ENCODE measurements at places on chromosomes 4 and X.
A peak's percentile ranks its signal among the peaks of the same experiment; 100 is the strongest.

GRCh38 chr4:150149381-150149780 is 71.1 kb downstream of the DCLK2 start:
- no peak for DNase-seq

DNA sequence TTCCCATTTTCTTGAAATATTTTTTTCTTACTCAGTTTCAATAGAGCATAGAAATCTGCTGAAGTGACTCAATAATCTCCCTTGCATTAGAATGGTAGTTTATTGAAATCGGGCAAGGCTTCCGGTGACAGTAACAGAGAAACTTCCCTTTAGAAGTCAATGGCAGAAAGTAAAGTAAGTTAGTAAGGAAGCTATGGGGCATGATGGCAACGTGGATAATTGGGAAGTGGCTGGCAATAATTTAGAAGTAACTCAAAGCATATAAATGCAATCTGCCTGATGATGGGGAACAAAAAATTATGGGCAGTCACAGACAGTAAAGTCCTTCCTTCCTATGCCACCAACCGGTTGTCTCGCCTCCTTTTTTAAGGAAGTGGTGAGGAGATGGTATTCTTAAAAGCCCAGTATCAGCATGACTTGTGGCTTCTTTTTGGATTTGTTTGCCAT is 7.6 kb downstream of the CYBB start:
- no peak for DNase-seq

DNA sequence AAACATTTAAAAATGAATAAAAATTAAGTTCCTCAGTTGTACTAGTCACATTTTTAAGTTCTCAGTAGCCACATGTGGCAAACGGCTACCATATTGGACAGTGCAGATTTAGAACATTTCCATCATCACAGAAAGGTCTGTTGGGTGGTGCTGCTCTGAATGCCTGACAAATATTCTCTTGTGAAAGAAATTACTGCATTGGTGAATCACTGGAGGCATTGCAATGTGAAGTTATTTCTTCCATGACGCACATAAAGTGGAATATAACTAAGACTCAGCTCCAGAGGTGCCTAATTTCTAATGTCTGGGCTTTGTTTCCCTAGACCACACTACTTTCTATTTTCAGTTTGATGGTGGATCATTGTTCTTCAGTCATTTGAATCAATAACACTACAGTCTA is 44.9 kb downstream of the CLNK start:
- DNase-seq: no peak

- no peak for DNase-seq
These were observed 60.4 kb downstream of the HAND2 start for GRCh38 chr4:173469622-173470021.

- DNase-seq: no peak
These were observed 7.8 kb downstream of the GATB start for GRCh38 chr4:151753056-151753455.

GRCh38 chr4:57158221-57158620 is 48.0 kb upstream of the IGFBP7 start:
- no peak for DNase-seq

GRCh38 chr4:106454581-106454980 is 86.0 kb upstream of the GIMD1 start:
- no peak for DNase-seq

- no peak for DNase-seq
These were observed 67.5 kb downstream of the MGST2 start for GRCh38 chr4:139732991-139733570.

GRCh38 chr4:155552180-155552579 is 114.5 kb upstream of the GUCY1A1 start:
- peak; percentile 95 for DNase-seq

DNA sequence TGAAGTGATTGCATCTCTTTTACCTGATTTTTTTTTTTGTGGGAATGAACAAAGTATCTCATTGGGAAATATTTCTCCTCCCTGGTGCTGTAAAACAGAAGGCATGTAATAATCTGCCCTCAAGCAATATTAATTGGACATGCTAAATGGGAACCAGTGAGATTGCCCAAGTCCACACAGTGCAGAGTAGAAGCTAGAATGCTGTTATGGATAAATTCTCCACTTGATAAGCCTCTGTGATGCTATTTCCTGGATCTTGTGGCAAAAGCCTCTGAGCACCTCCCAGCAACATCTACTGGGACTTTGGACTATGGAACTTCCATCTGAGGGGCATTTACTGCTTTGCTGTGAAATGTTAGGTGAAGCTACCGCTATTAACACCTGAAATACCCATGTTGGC is 46.9 kb upstream of the YTHDC1 start:
- DNase-seq: no peak

GRCh38 chrX:43592597-43592996 is 63.5 kb upstream of the MAOA start:
- DNase-seq: no peak

DNA sequence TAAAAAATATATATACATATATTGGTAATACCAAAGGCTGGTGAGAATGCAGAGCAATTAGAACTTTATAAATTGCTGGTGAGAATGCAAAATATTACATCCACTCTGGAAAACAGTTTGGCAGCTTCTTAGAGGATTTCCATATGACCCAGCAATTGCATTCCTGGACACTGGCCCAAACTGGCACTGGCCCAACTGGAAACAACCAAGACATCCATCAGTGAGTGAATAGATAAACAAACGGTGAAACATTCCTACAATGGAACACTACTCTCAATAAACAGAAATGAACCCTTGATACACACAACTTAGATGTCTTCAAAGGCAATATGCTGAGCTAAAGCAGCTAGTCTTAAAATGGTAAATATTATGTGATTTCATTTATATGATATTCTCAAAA is 524.2 kb downstream of the IQCM start:
- peak; percentile 3 for DNase-seq

DNA sequence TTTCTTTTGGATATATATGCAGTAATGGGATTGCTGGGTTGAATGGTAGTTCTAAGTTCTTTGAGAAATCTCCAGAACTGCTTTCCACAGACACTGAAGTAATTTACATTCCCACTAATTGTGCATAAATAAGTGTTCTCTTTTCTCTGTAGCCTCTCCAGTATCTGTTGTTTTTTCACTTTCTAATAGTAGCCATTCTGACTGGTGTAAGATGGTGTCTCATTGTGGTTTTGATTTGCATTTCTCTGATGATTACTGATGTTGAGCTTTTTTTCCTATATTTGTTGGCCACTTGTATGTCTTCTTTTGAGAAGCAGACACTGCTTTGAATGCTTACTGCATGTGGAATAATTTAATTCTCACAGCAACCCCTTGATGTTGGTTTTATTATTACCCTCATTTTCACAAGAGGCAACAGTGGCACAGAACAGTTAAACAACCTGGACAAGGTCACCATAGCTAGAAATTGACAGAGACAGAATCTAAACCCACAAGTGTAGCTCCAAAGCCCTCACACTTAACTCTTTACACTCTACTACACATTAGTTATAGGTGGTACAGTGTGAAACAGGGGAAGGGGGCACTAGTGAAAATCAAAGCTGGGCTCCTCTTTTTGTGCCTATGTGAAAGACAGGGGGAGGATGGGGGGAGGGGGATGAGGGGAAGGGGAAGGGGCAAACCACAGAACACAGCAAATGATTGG is 96.1 kb downstream of the REELD1 start:
- DNase-seq: no peak

DNA sequence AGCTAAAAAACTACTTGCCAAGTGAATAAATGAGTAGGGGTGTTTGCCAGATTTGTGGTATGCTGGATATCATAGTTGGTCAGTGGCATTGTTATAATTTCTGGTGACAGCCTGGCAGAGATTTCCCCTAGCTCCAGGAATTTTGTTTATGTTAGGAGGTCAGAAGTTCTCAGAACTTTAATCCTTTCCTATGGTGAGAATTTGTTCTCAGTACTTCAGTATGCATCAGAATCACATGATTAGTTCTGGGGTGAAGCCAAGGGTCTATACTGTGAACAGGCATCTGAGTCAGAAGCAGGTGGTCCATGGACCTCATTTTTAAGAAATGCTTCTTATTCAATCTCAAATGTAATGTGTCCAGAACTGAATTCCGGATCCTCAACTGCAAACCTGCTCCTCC is 10.5 kb downstream of the RASSF6 start:
- no peak for DNase-seq

DNA sequence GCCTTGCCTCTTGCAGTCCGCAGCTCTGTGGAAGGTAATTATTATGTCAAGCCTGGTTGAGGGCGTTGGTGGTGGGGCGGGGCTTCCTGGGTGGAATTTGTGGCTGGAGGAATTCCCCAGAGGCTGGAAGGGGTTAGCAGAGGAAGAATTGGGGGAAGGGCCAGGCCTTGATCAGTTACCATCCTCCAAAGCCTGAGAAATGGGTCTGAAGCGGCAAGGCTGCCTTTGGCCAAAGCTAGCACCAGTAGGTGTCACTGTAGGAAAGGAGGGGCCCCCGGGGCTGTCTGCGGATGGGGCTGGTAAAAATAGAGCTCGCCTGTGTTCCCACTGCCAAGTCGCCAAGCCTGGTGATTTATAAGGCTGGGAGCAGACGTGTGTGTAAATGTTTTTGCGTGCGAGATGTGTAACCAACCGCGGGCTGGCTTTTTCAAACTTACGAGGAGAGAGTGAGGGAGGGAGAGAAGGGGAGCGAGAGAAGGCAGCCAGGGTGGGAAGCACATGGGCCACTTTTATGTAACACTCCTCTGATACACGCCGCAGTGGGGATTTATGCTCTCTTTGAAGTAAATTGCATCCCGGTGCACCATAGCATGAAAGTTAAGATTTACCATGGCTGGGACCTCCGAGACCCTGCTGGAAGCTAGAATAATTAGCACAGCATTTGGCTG is 367.0 kb downstream of the BCOR start:
- DNase-seq: peak; percentile 12

DNA sequence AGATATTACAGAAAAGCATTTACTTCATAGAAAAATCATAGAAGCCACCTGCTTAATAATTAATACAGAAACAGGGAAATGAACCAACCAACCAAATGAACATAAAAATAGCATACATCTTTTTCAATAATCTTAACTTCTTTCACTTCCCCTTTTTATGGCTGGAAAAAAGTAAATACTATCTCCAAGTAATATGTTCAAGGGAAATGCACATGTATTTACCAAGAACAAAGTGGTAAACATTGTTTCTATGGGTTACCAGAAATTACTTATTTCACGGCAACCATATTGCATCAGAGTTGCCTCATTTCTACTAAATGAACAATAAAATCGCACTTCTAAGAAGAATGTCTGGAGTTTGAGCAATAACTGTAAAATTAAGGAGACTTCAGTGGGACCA is 321.3 kb downstream of the TMA16 start:
- DNase-seq: no peak

- no peak for DNase-seq
These were observed 172.5 kb upstream of the GPC4 start for GRCh38 chrX:133587818-133588217.

- DNase-seq: no peak
These were observed 1.3 kb downstream of the SMARCAD1 start for GRCh38 chr4:94208918-94209317.

GRCh38 chrX:71212536-71212935 is 10.5 kb upstream of the GJB1 start:
- no peak for DNase-seq

DNA sequence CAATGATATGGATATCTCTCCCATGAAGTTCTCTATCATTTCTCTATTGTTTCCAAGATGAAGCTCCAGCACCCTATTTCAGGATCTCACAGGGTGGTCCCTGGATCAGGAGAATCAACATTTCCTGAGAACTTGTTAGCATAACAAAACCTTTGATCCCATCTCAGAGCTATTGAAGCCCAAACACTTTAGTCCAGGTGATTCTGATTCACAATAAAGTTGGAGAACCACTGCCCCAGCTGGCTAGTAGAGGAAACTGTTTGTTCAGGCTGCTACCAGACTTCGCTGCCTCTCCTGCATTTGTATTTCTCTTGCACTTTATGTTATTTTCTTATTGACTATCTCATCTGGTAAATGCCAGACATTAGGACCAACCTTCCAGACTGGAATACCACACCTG is 65.4 kb downstream of the CEP44 start:
- DNase-seq: no peak

DNA sequence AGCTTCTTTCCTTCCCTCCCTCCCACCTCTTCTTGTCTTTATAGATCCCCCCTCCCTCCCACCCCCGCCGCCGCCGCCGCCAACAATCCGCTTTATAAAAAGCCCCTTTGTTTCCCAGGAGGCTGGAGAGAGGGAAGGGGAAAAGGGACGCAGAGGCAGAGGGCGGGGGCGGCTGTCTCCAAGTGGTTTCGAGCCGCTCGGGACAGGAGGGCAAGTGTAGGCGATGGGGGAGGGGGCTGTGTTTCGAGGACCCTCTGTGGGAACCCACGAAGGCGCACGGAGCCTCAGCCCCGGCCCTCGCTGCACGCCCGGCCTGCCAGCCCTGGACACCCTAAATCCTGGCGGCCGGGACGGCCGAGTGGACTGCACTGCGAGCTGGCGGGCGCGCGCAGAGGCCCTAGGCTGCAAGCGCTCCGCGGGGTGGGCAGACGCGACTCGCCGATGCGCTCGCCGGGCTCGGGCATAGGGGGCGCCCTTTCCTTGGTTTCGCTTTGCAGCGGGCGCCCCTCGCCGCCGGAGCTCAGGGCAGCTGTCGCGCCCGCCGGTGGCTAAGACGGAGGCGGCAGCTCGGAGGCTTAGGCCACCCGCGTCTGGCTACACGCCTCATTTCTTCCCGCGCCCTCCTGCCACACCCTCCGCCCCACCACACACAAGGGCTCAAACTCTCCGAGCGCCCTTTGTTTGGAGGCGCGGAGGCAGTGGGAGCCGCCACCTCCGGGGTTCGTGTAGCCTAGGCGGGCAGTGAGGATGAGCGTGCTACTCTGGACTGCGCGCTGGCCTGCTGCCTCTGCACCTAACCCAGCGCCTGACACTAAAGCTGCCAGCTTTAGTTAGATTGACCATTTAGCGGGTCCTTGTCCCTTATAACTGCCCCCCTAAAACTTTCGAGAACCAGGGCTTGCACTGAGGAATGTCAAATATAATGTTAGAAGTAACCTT is 2.2 kb downstream of the MAMLD1 start:
- DNase-seq: no peak

DNA sequence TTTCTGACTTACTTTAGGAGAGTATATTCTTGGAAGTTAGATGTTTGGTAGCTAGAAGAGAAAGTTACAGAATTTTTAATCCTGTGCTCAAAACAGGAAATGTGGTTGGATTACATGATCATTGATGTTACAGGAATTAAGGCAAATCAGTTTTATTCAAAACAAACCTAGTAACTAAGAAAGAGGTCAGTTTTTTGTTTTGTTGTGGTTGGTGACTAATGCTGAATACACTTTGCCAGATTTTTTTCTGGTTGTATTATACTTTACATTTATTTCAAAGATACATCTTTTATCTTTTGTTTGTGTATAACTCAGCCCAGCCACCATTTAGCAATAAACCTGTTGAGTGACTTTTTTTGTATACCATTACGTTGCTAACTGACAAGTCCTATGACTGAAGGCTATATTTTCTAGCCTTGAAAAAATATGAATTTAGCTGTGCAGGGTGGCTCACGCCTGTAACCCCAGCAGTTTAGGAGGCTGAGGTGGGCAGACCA is 116.7 kb downstream of the KLHL8 start:
- DNase-seq: no peak

GRCh38 chr4:180448306-180448705 is 1794.9 kb upstream of the TENM3 start:
- no peak for DNase-seq

- DNase-seq: no peak
These were observed 195.0 kb upstream of the HS3ST1 start for GRCh38 chr4:11623726-11624037.

GRCh38 chr4:189771696-189772361 is 168.8 kb upstream of the FRG1 start:
- no peak for DNase-seq

Data from brain pericyte (primary cell).